Forelimb muscle (tissue), 1 donor: ENCODE measurements at places on chromosomes 2 and 18. TPM values are rescaled to one million over a fixed set of nuclear protein-coding genes. Genes with fewer than 3 reads are reported as not detected.

DNA sequence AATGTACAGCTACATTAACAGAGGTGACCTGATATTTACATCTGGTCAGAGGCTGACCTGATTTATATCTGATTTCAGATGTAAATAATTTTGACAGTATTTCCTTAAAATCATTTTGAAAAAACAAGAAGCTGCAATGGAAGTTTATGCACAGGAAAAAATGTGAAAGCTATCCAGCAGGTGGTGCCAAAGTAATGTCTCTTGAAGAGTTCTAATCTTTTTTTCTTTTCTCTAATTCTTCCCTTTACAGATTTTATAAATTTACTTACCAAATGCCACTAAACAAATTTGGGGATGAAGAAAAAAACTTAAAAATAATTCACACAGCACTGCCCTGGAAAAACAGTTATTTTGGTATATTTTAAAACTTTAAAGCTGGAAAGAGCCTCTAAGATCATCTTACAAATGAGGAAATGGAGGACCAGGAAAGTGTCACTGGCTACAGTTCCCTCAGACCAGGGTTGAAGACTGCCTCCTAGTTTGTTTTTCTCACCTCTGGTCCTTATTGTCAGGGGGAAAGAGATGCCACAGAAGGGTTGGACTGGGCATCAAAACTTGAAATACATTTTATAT, 16.4 kb upstream of the FBLN7 start:
- peak; percentile 39 for DNase-seq

- DNase-seq = no peak
Observed at GRCh38 chr2:30777661-30778505, 29.4 kb downstream of the CAPN13 start.

- no peak for DNase-seq
Observed at GRCh38 chr2:100417711-100418124, 250 bp upstream of the CHST10 start.

- DNase-seq = no peak
Observed at GRCh38 chr2:163491850-163492249, 244.0 kb downstream of the FIGN start.

DNA sequence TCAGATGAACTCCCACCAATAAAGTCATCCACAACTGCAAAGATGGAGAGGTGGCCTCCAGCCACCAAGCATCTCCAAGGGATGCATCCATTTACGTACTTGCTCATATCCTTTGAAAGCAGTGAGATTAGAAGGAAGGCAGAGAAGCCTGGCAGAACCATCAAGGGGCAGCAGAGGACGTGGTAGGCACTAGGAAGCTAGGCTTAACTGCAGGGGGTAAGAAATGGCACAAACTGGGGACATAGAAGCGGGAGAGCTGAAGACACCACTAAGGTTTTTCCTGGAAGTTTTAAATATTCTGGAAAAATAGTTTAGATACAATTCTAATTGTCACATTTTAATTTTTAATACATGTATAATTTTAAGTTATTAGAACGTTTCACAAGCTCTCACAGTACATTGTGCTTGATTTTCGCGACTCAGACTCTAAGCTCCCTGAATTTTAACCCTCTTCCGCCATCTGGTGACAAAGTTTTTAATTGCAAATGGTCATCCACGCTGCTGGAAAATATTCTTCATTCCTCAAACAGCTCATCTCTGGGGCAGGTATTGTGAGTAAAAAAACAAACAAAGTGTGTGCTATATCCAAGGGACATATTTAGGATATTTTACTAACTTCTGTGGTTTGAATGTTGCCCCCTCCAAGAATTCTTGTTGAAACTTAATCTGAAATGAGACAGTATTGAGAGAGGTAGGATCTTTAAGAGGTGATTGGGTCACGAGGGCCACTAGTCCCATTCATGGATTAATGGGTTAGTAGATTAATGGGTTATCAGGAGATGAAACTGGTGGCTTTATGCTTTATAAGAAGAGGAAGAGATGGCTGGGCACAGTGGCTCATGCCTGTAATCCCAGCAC, 1.6 kb upstream of the PSTPIP2 start:
- no peak for DNase-seq

DNA sequence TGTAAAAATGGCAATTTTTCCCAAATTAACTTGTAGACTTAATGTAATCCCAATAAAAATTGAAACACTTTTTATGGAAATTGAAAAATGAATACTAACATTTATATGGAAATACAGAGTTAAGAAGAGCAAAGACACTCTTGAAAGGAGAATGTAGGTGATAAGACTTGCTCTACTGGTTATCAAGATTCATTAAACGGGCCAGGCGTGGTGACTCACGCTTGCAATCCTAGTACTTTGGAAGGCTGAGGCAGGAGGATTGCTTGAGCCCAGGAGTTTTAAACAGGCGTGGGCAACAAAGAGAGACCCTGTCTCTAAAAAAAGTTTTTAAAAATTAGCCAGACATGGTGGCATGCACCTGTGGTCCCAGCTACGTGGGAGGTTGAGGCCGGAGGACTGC, 29.5 kb upstream of the ZNF396 start:
- no peak for DNase-seq

DNA sequence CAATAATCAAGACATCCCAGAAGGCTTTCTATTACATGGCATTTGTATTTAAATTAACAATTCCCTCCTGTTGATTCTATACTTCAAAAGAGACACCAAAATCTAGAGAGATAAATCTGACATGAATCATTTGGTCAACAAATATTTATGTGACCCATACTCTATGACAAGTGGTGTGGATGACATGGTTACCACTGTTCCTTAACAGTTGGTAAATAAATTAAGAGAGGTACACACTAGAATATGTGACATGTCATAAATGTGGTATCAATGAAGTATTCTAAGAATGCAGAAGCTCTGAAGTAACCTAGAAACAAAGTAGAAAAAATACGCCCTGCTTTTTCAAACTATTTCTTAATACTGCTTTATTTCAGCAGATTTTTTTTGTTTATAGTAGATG, 255.4 kb downstream of the EXOC6B start:
- no peak for DNase-seq

- DNase-seq = no peak
Observed at GRCh38 chr2:212387146-212387545, 151.5 kb downstream of the ERBB4 start.

Gene IL37
- not detected for polyA plus RNA-seq

Gene IL1B
- polyA plus RNA-seq = 0.14 TPM

Gene ILKAP
- polyA plus RNA-seq = 35.1 TPM

Gene OR6B3
- polyA plus RNA-seq = not detected
